ENCODE measurements at places on chromosomes 3 and 15.

GRCh38 chr3:61132062-61132461, 119.2 kb downstream of the FHIT start:
- no peak for DNase-seq

- no peak for DNase-seq
Observed at GRCh38 chr15:94206463-94207167, 24.7 kb upstream of the MCTP2 start.

- DNase-seq = no peak
Observed at GRCh38 chr3:62574266-62574898, 201.0 kb upstream of the FEZF2 start.

DNA sequence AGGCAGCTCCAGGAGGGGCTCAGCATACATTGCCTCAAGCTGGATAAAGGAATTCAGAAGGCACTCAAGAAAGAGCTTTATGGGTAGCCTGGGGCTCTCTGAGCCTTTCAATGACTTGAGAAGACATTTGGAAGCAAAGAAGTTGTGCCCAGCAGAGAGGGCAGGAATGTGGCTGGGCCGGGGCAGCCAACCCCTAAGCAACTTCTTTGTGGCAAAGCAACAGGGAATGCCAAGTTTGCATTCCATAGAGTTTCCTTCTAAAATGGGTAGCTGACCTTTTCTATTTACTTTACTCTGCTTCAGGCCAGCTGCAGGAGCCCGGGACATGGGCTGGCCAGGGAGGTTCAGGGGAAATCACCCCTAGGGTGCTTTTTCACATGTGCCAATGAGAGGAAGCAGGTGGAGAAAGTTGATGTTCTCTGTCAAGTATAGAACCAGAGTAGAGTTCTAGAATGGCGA, 45.6 kb downstream of the CCDC12 start:
- DNase-seq = no peak

DNA sequence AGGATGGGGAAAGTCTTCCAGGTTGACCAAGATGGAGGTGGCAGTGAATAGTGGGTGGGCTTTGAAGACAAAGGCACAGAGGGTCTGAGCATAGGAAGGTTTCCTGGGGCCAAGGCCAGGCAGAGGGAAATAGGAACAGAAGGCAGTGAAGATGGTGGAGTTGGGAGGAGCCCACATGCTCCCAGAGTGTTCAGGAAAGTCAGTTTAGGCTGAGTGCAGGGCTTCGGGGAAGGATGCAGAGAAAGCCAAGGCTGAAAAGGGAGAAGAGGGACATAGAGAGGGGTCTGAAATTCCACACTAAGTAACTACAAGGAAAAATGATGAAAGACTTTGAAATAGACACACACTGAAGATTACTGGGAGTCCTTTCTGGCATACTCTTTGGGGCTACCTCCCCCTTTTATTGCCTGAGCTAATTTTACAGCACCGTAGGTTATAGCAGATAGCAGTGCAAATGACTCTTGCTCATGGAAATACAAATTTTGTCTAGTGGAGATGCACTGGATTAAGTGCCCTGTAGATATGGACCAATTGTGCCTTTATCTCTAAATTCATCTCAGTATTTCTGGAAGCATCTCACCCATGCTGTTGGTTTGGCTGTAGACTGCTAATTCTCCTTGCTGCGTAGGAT, 3.8 kb downstream of the CX3CR1 start:
- DNase-seq = no peak

GRCh38 chr15:97096303-97096835, 765.9 kb downstream of the NR2F2 start:
- no peak for DNase-seq

DNA sequence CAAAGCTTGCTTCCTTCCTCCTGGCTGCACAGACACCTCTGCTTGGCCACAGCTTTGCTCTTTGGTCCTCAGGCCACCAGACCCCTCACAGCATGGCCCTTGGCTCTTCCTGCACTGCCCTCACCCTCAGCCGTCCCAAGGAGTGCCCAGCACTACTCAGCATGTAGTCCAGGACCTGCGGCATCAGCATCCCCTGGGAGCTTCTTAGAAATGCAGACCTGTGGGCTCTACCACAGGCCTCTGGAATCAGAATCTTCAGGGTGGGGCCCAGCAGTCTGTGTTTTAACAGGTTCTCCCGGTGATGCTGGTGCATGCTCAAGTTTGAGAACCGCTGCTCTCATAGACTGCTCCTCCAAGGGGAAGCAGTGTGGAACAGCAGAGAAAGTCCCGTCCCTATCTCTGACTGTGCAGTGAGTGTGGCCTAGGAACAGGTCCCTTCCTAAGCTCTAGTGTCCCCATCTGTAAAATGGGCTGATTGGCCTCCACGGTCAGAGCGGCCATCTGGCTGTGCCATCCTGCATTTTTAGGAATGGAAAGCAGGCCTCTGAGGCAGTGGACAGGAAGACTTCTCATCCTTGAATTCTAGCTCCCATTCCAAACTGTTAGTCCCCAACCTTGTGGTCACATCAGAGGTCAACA, 36.6 kb downstream of the GOLGA6A start:
- DNase-seq = no peak

DNA sequence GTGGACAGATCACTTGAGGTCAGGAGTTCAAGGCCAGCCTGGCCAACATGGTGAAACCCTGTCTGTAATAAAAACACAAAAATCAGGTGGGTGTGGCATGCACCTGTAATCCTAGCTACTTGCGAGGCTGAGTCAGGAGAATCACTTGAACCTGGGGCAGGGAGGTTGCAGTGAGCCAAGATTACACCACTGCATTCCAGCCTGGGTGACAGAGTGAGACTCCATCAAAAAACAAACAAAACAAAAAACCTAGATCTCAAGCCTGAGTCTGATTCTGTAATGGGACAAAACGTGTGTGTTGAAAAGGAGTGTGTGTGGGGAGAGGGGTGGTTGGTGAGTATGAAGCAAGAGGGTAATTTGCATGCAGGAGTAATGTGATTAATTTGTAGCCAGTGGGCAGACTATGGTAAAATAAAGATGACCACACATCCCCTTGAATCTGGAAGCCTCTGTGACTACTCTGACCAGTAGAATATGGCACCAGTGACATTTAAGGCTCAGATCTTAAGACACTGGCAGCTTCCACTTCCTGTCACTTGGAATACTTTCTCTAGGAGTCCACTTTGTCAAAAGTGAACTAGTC, 18.4 kb upstream of the OPA1 start:
- no peak for DNase-seq

DNA sequence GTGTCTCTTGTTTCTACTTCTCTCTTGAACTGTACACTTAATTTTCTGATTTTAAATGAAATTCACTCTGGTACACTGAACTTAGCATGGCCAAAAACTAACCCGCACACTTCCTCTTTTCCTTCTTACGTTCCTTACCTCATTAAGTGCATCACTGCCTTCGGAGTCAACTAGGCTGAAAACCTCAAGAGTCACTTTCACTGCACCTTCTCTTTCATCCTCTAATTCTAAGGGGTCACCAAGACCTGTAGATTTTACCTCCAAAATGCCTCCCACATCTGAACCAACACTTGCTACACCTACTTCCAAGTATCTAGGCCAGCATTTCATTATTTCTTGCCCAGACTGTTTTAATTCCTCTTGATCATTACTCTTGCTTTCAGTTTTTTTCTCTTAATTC, 6.6 kb downstream of the CBLB start:
- DNase-seq = no peak

DNA sequence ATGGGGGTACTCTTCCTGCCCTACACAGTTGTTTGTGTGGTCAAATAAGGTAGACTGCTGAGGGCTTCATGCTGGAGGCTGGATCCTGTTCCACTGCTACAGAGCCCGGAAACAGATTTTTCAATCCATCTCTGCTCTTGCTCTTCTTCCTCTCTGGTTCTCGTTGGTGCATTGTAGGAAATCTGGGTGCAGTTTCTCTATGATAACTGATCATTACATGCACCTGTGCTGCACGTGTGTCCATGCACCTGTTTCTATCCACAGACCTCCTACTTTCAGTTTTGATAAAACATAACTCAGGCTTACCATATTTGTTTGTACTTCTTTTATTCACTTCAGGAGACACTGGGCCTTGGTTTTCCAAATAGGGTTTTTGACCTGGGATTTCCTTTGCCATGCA, 21.3 kb downstream of the MINAR1 start:
- DNase-seq = no peak

DNA sequence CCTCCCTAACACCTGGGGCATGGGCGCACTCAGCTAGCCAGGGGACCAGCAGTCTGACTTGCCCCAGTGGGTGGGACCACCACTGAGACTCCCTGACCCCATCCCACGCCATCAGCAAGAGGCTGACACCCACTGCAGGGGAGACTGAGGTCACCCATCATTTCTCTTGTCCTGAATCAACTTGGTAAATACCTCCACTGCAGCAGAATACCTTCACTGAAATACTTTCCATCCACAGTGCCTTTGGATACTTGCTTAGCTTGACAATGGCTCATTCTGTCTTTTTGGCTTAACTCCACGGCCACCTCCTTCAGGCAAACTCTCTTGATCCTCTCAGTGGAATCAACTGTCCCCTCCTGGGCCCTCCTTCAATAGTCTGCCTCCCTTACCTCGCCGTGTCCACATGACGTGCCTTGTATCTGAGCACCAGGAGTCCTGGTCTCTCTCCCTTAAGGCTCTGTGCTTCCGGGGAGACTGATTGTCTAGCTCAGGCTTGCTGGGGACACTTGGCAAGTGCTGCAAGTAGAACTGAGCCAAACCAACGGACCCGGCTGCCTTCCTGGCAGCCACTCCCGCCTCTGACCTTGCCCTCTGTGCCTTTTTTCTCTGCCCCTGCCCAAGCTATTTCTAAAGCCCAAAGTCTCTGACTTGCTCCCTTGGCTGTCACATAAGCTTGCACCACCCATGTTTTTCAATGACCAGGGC, 119.1 kb downstream of the ADCY5 start:
- no peak for DNase-seq

DNA sequence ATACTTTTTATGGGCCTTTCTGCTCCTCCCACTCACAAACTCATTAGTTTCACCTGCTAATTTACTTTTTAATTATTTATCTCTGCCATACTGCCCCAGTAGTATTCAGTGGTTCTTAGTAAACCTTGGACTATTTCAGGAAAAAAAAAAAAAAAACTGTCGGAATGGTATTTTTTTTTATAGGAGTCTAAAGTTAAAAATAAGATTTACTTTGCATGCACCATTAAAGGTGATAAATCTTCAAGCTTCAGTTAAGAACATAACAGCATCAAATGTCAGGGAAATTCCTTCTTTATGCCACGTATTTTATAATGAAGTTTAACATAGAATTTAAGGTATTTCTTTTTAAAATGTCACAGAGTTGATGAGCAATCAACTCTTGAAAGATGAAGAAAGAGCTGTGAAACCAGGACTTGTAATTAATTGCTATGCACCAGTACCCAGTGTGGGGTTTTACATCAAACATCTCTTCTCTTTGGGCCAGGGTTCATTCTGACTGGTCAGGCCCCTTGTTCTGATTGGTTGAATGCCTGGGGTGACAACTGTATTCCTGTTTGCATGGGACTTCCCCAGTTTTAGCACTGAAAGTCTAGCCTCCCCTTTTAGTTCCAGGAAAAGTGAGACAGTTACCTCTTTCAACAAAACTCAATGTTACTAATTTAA, 40.3 kb upstream of the PTPRG start:
- no peak for DNase-seq

DNA sequence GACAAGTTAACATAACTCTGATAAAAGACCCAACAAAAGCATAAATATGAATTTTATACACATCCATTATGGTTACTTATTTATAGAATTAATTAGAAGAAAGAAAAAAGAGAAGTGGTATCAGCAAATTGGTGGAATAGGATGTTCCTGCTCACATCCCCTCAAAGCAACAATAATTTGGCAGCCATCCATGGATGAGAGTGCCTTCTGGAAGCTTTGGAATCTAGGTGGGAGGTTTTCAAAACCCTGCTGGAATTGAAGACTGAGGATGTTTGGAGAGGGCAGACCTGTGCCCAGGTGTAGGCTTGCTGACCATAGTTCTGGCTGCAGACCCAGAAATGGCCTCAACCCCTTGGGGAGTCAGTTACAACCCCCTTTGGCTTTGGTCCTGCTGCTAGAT, 91.2 kb downstream of the EDEM1 start:
- DNase-seq = no peak

DNA sequence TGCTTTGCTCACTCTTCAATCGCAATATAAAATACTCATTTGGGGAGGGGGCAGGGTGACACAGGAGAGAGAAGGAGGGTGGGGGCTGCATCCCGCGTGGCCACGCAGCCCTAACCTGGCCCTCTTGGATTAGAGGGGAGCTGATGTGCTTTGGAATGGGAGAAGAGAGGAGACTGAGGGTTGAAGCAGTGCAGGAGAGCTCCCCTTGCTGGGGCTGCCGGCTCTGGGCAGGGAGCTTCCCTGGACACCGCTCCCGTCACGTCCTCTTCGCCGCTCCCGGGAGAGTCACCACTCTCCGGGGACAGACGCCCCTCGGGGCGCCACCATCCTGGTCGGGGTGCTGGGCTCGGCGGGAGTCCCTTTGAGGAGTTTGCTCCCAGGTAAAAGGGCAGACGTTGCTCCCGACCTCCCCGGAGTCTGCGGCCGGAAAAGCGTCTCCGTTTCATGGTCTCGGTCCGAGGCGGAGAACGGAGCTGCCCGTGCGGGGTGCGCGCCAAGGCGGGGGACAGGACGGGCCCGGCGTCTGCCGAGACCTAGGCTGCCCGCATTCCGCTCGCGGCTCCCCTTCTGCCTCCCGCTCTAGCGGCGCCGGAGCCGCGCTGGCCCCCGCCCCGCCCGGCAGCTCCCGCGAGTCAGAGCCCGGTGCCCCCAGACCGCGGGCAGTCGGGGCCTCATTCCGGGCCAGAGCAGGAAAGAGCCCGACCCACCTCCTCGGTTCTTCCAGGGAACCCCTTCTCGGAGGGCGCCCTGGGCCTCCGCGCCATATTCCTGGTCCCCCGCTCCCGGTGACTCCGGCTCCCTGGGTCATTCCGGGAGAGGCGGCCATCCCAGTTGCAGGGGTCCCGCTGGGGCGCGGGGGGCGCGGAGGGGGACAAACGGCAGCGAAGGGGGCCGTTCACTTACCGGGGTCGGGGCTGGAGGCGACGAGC, 603 bp downstream of the SLC7A14 start:
- DNase-seq = no peak

- DNase-seq = no peak
Observed at GRCh38 chr15:74373056-74373650, 5.7 kb upstream of the CYP11A1 start.

- no peak for DNase-seq
Observed at GRCh38 chr15:29677455-29677854, 144.8 kb downstream of the TJP1 start.

Measured in DMS79 treated with DMSO at 0.1 percent for 48 hours (cell line).